CD4-positive, alpha-beta T cell treated with Interleukin-4 for 4 hours (primary cell): ENCODE measurements at places on chromosomes 6 and 20.

GRCh38 chr6:70103798-70104197 lies 199.1 kb downstream of the COL9A1 start:
- DNase-seq, result no peak

DNA sequence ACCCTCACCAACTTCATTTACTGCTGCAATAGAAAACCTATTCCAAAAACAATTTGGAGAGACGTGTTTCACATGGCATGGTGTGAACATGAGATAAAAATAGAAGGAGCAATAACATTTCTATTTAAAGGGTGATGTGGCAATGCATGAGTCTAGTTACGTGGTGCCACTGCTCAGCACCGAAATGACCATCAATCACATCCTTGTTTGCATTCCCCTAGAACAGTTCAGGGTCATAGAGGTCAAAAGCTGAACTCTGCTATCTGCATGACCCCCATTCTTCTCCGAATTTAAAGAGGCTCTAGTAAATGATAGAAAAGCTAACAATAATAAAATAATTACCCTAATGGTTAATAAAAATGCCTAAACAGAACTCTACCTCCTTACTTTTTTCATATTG lies 29.5 kb downstream of the ROS1 start:
- DNase-seq, result no peak

DNA sequence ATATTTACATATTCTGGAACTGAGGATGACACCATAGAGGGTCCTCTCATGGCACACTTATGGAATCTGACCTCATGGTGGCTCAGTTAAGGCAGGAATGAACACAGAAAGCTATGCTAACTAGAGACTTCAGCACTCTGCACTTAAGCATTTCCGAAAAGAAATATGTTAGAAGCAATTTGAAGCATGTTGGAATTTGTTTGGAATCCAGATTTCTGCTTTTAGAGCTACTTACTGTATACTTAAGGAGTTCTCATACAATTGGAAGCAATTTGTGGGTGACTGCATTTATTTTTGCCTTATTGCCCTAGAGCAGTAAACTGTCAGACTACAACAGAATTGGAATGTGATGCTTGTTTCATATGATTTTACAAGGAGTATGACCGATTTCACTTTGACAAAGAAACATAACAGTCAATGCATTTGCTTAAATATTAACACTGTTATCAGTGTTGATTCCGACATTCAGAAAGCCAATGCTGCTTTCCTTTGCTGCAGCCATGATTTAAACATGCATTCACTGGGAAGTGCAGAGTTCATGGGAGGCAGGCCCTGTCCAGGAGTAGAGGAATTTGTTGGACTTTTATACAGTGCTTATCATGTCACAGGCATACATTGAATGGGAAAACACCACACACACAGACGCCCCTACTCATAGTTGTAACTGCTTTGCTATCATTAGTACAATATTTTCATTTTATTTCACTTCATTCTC lies 244.4 kb downstream of the SAMD5 start:
- no peak for DNase-seq

DNA sequence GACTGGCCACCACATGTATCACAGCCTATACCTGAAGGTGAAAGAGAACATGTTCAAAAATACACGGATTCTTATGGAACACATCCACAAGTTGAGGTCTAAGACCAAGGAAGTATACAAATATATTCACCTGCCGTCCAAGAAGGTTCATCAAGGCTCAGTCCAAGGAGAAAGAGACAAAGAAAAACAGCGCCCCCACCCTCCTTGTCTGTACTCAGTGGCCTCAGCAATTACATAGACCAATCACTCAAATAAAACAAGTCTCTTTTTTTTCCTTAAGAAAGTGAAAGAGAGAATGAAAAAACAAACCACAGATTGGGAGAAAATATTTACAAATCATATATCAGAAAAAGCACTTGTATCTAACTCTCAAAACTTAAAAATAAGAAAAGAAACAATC lies 19.5 kb downstream of the CPXM1 start:
- no peak for DNase-seq

GRCh38 chr6:1482381-1483166 lies 93.2 kb downstream of the FOXF2 start:
- DNase-seq, result no peak

- no peak for DNase-seq
Measured at GRCh38 chr6:161835500-161836215, 561.8 kb upstream of the AGPAT4 start.

- DNase-seq, result peak; percentile 14
Measured at GRCh38 chr6:116136933-116137340, 11.0 kb upstream of the COL10A1 start.

DNA sequence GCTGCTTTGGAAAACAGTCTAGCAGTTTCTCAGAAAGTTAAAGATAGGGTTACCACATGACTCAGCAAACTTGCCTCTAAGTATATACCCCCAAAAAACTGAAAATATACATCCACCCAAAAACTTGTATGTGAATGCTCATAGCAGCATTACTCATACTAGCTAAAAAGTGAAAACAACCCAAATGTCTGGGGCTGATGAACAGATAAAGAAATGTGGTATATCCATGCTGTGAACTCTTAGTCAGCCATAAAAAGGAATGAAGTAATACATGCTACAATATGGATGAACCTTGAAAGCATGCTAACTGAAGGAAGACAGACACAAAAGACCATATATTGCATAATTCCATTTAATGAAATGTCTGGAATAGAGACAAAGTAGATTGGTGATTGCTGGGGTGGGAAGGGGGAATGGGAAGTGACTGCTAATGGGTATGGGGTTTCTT lies 79.9 kb upstream of the GLP1R start:
- no peak for DNase-seq

DNA sequence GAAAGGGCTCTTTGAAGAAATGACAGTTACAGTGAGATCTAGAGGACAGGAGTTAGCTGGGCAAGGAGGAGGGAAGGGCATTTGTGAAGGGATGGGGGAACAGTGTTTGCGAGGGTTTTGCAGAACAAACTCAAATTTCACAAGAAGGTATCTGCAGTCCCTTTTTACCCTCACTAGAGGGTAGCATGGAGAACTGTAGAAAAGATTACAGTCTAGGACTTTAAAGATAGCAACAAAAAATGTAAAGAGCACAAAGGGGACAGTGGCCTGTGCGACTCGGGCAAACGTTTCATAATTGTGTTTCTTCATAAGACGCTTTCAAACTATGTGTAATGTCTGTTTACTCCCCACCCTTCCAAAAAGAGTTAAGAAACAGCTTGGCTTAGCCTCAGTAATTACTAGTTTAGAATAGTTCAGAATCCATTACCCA lies 21.2 kb upstream of the ASXL1 start:
- no peak for DNase-seq

DNA sequence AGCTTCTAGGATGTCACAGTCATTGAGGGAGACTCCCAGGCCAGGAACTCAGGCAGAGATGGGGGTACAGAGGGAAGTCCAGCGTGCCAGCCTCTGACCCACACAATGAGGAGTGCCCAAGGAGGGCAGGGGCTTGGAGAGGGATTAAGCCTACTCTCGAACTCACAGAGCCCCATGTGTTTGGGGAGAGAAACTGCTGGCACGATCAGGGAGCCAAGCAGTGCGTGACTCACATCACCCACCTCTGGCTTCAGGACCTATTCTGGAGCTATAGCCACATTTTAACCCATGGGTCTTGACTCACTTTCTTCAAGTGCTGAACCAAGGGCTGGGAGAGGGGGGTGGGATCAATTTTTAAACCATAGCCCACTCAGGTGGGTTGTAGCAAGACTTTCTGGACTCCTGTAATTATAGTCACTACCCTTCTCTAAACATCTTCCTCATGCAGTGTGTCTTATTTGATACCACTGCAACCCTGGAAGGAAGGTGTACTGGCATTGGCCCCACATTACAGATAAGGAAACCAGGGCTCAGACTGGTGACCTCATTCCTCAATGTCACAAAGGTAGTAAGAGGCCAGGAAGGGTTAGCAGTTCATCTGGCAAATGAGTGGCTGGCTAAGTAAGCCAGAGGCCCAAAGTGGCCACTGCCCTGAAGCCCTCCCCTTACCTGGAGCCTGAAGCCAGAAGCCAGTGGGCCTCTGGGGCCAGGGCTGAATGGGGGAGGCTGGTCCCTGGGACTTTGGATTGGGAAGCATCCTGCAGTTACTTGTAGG lies 12.0 kb downstream of the FOXP4 start:
- no peak for DNase-seq

- no peak for DNase-seq
Measured at GRCh38 chr6:42022755-42023384, 27.5 kb upstream of the TAF8 start.

- DNase-seq, result no peak
Measured at GRCh38 chr20:51749674-51750036, 18.5 kb downstream of the ATP9A start.

DNA sequence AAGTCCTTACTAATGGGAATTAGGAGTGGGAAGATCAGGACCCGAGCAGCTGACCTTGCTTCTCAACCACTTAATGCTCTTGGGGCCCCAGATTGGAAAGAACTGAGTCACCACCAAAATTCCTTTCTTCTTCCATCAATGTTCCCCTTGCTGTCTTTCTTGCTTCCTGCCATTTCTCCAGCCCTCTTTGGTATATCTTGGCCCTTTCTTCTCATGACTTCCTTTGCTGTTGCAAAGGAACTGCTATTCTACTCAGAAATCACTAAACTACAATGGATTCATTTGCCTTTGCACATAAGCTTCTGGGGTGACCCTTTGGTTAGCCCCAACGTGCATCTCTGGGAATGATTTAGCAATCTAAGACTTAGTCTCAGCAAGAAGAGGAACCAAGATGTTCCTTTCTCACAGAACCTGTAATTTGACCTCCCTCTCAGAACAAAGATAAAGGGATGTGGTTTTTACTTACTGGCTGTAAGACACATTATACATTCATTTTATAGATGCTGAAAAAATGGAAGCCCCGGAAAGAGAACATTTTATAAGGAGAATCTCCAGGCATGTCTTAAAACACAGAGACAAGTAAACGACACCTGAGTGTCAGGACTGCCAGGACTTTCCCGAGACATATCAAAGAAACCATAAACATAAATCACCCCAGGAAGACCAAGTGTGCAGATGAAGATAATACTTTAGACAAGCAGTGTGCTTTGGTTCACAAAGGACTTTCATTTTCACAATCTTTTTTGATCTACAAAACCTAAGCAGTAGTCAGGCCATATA lies 99.0 kb upstream of the TNFAIP3 start:
- DNase-seq, result peak; percentile 39

- DNase-seq, result no peak
Measured at GRCh38 chr6:82651845-82652335, 288.3 kb downstream of the TPBG start.

DNA sequence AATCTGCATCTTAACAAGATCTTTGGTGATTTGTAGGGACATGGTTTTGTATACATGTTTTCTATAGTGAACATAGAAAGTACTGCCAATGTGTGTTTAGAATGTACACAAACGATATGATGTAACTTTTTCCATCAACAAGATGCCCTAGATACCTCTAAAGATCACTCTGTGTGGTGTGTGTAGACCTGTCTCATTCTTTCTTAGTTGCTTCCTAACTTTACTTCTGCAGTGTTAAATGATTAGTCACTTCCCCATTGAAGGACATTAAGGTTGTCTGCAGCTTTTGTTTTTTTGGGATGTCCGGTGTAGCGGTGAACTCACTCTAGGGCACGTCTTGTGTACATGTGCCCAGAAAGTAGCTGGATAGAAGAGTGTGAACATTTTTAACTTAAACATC lies 35.9 kb downstream of the CDYL start:
- DNase-seq, result no peak

GRCh38 chr20:46268131-46268614 lies 40.1 kb downstream of the CDH22 start:
- DNase-seq, result no peak

GRCh38 chr20:3222635-3223600 lies 13.6 kb downstream of the ITPA start:
- no peak for DNase-seq

- peak; percentile 75 for DNase-seq
Measured at GRCh38 chr20:49186535-49187329, 1.4 kb downstream of the STAU1 start.

GRCh38 chr6:131443514-131443913 lies 129.5 kb upstream of the ARG1 start:
- DNase-seq, result peak; percentile 18

DNA sequence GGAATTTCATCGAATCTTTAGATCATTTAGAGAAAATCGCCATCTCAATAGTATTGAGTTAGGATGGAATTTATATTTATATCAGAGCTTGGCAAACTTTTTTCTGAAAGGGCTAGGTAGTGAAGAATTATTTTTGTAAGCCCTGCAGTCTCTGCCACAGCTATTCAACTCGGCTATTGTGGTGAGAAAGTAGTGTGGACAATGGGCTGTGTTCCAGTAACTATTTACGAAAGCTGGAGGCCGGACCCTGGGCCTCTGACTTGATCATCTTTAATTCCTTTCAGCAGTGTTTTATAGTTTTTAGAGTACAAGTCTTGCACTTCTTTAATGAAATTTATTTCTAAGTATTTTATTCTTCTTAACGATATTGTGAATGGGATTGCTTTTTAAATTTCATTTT lies 201.5 kb downstream of the FARS2 start:
- no peak for DNase-seq

DNA sequence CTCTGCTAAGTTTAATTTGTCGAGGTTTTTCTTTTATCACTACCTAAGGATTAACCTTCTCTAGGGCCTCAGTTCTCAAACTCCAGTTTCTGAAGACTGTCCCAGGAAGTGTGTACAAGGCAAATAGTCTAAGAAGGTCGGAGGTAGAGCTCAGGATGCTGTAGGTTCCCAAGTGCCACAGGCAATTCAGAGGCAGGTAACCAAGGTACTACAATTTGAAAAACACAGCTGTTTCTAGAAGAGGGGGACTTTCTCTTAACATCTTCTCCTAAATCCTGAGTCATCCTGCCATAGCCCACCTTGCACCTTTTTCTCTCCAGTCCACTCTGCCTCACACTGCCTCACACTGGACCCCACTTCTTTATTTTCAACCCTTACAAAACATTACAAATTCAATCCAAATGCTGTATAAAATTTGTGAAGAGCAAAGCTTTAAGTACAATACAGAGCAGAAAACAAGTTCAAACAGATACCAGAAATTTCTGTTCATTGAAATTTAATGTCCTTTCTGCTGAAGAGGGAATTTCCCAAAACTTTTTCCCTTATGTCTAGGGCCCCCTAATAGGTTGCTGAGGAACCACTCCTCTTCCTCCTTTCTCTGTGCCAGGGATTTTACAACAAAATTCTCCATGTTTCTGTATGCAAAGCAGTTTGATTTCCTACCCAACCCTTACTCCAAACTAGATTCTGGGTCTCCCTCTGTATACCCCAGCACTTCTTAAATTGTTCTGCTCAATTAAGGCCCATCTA lies 43.0 kb downstream of the FRK start:
- no peak for DNase-seq

DNA sequence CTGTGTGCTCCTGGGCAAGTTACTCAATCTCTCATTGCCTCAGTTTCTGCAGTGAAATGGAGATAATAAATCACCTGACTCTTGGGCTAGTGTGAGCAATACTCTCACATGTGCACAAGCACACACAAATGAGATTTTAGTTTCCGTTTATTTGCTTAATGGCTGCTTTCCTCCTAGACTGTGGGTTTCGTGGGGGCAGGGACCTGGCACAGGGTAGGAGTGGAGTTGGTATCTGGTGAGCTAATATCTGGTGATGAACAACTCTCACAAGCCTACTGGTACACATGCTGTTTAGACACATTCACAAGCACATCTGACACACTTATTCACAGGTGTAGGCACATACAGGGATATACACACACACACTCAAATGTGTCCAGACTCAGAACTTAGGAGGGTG lies 73.8 kb downstream of the TOX2 start:
- DNase-seq, result no peak

GRCh38 chr20:45347936-45348778 lies at the start of gene SDC4:
Gene SDC4, minus strand, starts transcription at chr20:45348424. Its CDS starts 40 bp downstream, at chr20:45348384.
- peak; percentile 58 for DNase-seq

- DNase-seq, result no peak
Measured at GRCh38 chr6:143332153-143332845, 118.2 kb downstream of the ADAT2 start.

- peak; percentile 81 for DNase-seq
Measured at GRCh38 chr6:27752038-27752885, 159.9 kb downstream of the OR2B2 start.
